Stimulated activated CD4-positive, alpha-beta T cell treated with anti-CD3 and anti-CD28 coated beads, TNF-alpha, amount 100 ng/mL, for 48 hours (primary cell): ENCODE measurements at places on chromosomes 11 and 22.

DNA sequence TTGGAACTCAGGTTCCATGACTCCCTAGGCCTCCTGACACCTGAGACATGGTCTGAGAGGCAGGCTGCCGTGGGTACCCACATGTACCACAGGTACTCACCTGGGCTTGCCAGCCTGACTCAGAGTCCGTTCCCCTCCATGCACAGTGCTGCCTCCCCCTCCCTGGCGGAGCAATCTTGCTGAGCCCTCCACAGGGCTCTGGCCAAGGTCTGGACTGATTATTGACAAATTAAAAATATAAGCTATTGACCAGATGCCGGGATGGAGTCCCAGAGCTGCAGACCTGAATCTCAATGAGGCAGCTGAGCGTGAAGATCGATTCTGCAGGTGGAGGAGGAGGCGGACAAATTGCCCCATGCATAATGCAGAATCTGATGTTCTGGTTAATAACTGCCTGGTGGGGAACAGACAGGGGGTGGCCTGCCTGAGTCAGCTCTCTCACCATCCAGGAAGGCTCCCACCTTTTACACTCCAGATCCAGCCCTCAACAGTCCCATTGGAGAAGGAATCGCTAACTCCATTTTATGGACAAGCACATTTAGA is 422.7 kb downstream of the MIAT start:
- DNase-seq, result no peak

- DNase-seq, result no peak
These were observed 72.1 kb upstream of the TENM4 start for GRCh38 chr11:79512706-79513469.

DNA sequence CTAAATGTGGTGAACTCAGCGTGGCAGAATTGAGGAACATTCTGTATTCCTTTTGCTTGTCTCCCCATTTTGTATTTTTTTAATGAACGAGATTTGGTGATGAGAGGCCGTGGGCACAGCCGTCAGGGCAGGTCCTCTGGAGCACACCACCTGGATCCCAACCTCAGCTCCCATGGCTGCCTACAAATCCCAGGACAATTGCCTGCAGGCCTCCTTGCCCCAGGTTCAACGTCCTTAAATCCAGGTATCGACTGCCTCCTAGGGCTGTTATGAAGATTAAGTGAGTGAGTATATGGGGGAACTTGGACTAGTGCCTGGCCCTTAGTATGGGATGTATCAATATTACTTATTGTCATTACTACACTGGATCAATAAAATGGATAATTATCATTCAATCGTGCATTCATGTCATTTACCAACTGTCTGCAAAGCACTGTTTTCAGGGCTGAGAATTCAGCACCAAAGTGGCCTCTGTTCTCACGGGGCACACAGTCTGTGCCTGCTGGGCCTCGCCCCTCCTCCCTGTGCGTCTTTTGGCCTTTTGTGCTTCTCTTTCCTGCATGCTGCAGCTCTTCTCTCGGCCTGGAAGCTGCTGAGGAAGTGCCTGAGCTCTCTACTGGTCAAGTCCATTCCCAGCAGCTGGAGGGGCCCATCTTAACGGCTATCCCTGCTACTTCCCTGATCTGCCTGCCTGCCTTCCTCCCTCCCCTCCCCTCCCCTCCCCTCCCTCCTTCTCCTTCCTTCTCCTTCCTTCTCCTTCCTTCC is 1343.7 kb downstream of the BRD1 start:
- no peak for DNase-seq

- DNase-seq, result no peak
These were observed 14.6 kb downstream of the C11orf21 start for GRCh38 chr11:2287091-2287490.

- no peak for DNase-seq
These were observed at the start of gene PHF21B for GRCh38 chr22:45009606-45010531. Gene PHF21B, minus strand, starts transcription at chr22:45010005. Its CDS starts 456 bp downstream, at chr22:45009549.

DNA sequence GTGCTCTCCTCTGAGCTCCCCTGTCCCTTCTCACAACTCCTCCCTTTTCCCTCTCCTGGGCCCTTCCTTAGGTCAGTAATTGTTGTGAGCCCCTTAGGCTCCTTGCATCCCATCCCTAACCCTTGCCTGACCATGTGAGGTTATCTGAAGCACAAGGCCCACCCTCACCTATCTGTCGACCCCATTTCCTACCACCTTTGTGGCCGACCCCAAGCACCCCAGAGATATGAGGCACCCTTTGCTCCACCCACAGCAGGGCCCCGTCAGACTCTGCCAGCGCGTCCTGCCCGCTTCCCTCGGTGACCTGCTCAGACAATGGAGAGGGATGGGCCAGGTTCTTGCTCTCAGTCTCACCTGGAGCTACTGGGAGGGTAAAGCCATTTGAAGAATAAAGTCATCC is 1.3 kb downstream of the GNG3 start:
- no peak for DNase-seq

- DNase-seq, result no peak
These were observed 347.9 kb downstream of the TTC28 start for GRCh38 chr22:28331695-28332094.

DNA sequence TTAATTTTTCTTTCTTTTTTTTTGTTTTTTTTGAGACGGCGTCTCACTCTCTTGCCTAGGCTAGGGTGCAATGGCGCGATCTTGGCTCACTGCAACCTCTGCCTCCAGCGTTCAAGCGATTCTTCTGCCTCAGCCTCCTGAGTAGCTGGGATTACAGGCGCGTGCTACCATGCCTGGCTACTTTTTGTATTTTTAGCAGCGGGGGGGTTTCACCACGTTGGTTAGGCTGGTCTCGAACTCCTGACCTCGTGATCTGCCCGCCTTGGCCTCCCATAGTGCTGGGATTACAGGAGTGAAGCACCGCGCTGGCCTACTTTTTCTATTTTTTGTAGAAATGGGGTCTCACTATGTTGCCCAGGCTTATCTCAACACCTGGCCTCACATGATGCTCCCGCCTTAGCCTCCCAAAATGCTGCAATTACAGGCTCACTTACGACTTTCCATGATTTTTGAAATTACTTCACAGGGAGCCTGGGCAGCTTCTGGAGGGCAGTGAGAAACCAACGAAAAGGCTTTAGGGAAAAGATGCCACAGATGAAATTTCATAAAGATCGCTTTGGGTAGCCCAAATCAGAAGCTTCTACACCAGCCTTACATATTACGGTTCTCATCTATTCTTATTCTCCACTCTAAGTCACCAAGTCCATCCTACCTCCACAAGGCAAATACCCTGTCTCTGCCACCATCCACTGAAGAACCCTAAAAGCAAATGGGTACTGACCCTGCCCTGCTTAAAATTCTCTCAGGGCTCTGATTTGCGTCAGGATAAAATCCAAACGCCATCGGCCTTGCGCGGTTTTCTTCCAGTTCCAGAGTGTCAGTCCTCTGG is 866 bp upstream of the RRM1 start:
- DNase-seq, result no peak

DNA sequence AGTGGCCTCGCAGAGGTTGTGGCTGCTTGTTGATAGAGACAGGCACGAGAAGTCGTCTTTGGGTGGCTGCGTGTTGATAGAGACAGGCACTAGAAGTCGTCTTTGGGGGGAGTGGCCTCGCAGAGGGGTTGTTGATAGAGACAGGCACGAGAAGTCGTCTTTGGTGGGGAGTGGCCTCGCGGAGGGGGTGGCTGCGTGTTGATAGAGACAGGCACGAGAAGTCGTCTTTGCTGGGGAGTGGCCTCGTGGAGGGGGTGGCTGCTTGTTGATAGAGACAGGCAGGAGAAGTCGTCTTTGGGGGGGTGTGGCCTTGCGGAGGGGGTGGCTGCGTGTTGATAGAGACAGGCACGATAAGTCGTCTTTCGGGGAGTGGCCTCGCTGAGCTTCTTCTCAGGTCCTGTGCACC is 328.8 kb downstream of the TBC1D22A start:
- DNase-seq, result no peak

- DNase-seq, result no peak
These were observed 4.5 kb upstream of the NEFH start for GRCh38 chr22:29475550-29475949.

DNA sequence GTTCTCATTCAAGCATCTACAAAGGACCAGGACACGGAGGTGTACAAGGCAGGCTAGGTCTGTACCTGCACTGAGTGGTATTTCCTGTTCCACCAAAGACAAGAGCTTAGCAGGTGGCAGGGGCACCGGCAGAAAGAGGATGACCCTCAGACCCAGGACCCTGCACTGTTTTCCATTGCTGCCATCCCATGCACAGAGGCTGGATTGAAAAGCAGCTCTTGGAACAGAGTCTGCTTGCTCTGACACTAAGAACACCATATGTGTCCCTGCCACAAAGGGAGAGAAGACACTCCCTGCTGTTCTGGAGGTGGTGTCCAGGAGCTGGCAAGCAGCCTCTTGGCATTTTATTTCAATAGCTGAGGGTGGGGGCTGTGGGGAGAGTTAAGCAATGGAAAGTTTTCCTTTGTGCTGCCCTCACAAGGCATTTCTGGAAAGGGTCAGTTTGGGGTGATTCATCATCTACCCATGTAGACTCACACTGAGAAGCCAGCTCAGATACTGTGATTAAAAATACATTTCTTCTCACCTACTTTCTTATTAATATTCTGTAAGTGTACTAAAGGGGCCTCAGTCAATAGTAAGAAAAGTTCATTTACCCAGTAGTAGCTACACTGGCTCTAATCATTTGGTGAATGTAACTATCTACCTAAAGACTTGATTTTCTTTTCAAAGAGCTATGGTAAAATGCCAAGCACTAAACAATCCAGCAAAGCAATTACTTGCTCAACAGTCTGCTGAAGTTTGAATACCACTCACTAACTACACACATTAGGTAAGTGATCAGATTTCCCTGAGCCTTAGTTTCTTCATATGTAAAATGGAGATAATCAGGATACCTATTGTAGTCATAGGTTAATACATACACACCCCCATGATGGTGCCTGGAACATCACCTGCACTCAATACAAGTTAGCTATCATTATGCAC is 55.2 kb downstream of the SLC1A2 start:
- DNase-seq, result no peak

- DNase-seq, result no peak
These were observed 39.4 kb downstream of the SHANK2 start for GRCh38 chr11:71212871-71213559.

DNA sequence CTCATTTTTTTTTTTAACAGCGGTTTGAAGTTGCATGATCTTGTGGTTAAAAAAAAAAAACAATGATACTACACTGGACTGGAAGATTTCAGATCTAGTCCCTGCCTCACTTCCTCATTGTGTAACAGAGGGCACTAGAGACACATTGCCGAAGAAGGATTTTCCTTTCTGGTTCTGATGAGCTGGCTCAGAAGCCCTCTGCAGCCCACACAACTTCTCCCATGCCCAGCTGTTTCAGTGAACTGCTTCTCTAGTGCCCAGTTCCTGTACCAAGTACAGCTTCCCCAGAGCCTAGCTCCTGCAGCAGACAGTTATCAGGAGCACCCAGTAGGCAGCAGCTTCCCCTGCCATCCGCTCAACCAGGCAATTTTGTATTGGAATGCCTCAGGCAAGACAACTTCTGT is 29.5 kb upstream of the ANO5 start:
- DNase-seq, result no peak

DNA sequence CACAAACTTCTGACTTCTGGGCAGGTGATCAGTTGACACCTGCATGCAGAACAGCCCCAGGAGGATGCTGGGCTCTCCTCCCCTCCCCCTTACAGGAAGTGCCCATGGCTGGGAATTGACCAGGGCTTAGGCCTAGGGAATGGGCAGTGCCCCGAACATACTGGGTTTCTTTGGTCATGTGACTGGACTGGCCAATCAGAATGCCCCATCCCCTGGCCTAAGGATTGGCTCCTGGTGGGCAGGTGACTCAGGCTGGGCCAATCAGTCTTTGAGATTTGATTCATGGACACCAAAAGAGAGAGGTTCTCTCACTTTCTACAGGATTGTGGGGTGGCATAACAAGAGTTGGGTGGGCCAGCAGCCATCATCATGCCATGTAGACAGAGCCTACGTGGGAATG is 37.1 kb downstream of the MCM5 start:
- no peak for DNase-seq

- no peak for DNase-seq
These were observed 16.6 kb downstream of the TRIM29 start for GRCh38 chr11:120121336-120121735.

DNA sequence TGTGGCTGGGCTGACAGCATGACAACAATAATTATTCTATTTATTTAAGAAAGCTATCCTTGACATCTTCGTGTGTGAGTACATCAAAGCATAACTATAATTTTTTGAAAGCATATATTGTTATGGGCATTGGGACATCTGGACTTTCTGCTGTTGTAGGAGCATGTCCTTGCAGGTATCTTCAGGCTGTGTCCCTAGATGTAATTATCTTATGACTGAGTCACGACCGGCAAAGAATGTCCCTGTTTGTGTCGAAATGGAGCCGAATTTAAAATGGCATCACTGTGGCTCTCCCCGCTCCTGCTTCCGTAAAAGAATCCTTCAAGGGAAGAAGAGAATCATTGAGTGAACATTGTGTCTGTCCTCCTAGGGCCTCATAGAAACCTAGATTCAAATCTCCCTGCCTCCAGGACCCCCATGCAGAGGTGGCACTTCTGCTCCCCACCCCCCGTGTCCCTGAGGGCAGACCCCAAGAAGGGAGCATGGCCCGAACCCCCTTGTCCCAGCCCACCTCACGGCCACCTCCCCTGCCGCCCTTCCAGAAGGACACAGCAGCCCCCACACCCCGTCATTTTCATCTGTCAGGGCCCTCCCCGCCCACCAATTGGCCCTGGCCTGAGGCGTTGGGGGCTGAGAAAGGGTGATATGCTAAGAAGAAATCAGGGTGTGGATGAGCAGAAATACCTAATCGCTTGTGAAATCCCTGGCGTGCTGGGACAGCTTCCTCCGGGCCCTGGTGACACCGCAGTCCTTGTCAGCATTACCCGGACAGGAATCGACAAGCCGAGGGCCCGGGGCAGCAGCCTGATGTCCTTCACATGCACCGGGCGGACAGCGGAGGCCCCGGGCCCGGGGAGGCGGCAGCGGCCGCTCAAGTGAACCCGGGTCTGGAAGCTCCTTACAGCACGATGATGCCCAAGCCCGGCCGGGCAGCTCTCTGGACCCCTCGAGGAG is 48.6 kb upstream of the SLC22A12 start:
- DNase-seq, result no peak

- no peak for DNase-seq
These were observed 57.0 kb downstream of the RBFOX2 start for GRCh38 chr22:35971456-35972119.
